ENCODE measurements at places on chromosomes 3 and 15.

- no peak for DNase-seq
Observed at GRCh38 chr3:30941342-30941741, 46.9 kb upstream of the GADL1 start.

DNA sequence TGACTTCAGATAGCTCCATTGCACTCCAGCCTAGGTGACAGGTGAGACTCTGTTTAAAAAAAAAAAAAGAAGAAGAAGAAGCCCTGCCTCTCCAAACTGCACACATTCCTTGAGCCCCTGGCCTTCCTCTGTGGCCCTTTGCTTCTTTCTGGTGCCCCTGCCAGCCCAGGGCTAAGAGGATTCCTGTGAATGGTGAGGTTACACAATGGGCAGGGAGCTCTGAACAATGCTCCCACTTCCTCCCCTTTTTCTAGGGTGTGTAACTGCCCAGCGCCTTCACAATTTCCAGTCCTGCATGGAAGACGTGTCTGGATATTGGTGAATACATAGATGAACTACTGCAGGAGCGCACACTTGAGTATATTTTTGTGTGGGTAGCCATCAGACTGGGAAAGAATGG is 3.6 kb upstream of the AMOTL2 start:
- DNase-seq, result no peak

DNA sequence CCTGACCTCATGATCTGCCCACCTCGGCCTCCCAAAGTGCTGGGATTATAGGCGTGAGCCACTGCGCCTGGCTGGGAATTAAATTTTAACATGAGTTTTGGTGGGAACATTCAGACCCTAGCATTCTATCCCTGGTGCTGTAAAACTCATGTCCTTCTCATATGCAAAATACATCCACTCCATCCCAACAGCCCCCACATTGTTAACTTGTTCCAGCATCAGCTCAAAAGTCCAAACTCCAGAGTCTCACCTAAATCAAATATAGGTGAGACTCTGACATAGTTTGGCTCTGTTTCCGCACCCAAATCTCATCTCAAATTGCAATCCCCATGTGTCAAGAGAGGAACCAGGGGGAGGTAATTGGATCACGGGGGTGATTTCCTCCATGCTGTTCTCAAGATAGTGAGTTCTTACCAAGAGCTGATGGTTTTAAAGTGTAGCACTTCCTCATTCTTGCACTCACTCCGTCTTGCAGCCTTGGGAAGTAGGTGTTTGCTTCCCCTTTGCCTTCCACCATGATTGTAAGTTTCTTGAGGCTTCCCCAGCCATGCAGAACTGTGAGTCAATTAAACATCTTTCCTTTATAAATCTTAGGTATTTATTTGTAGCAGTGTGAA is 96.2 kb upstream of the PLCL2 start:
- DNase-seq, result no peak

- DNase-seq, result peak; percentile 45
Observed at GRCh38 chr15:32844118-32844711, 126.4 kb downstream of the GREM1 start.

DNA sequence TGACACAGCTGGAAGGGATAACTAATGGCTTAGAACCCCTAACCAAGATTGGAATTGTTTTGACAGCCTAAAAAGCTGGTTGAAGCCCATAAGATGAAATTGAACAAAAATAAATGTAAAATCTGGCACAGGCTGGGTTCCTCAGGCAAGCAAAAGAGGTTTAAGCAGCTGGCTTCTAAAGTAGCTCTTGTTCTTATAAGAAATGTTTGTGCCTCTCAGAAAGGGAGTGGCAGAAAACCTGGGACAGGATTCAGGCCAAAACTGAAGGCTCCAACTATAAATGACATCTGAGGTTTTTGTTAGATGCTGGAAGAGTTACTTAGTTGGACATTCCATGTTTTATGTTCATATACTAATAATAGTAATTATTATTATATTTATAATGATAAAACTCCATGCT is 378.3 kb downstream of the CNTN4 start:
- no peak for DNase-seq

GRCh38 chr3:113286524-113286923 is 75.2 kb downstream of the BOC start:
- DNase-seq, result no peak

- no peak for DNase-seq
Observed at GRCh38 chr15:71191296-71191695, 76.0 kb downstream of the THSD4 start.

GRCh38 chr3:80914854-80915253 is 846.6 kb downstream of the GBE1 start:
- no peak for DNase-seq

- no peak for DNase-seq
Observed at GRCh38 chr3:23804441-23805209, 1.1 kb upstream of the UBE2E1 start.

DNA sequence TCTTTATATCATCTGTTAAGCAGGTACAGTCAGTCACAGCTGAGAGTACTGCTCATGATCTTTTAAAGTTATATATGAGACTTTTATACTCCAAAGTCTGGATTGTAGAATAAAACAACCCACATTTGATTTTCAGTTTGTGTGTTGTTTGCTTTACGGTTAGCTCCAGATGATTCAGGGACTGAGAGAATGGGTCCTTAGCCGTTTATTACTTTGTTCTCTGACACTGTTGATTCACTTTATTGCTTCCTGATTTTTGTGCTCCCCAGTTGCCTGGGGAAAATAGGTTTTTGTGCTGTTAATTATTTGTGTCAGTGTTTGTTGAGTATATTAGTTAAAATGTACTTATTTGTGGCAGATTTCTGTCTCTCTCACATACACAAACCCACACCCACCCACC is 8.6 kb upstream of the EBLN2 start:
- no peak for DNase-seq

DNA sequence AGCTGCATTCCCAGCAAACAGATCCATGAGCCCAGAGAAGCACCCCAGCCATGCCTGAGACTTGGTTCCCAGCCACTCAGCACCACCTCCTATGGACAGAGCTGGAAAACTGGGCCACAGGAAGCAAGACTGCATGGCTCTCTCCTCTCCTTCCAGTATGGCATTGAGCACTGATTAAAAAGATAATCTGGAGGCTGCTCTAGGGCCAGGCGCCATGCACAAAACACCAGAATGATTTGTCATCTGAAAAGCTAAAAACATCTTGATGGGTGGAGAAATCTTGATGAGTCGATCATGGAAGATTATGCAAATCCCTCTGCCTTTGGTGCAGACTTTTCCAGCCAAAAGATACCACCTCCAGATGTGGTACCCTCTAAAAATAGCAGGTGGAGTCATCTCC is 62.7 kb upstream of the MRPS22 start:
- no peak for DNase-seq

- DNase-seq, result peak; percentile 47
Observed at GRCh38 chr15:41512940-41513505, 604 bp downstream of the LTK start.

DNA sequence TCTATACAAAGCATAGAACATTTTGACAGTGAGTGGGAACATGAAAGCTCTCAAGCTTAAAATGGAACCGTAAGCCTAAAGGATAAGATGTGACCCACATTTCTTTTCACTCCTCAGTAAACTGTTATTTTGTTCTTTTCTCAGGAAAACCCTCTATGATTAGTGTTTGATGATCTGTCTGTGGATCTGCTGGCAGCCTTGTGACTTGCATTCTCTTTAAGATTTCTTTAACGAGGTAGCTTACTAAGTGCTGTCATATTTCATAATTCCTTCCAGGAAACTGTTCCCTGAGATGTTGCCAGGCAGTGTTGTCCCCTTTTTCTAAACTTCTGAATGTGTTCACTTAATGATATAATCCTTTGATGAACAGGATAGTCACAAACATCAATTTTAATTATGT is 167.6 kb downstream of the PYDC2 start:
- DNase-seq, result no peak

- DNase-seq, result no peak
Observed at GRCh38 chr3:135155228-135155627, 360.2 kb downstream of the EPHB1 start.

DNA sequence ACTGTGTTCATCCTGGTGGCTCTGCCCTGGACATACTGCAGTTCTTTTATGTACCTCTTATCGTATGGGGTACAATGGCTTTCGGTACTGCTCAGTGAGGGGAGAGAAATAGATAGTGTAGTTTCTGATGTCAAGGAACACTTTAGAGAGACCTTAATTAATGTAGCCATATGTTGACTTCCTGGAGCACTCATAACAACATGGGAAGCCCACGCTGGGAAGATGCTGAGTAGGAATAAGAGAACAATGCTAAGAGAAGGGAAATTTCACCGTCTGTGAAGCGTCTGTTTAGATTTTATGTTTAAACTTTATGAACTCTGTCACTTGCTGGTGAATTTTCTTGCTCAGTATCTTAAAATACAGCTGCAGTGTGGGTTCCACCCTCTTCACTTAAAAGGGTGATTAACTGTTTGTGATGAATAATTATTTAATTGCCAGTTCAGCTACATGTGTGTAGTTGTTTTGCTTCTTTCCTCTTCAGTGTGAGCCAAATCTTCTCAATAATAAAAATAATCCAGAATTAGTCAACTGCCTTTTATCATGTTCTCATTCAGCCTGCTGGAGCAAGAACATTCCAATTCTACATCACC is 373.1 kb upstream of the TPRG1 start:
- DNase-seq, result no peak

DNA sequence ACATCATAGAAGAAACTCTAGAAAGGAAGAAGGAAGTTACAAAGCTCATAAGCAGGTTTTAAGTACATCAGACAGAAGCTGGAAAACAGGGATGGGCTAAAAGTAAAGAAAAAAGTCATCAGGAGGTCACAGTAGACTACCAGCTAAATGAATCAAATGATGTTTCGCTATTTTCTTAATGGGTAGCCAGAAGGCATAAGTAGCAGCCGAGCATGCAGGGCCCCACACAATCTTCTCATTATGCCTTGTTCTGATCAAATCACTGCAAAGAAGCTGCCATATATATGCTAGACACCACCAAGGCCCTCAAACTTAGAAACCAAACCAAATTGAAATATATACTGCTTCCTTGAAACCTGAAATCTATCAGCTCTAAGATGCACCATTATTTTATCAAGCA is 349.1 kb downstream of the ULK4 start:
- DNase-seq, result no peak

- DNase-seq, result no peak
Observed at GRCh38 chr3:54168451-54168850, 46.1 kb downstream of the CACNA2D3 start.

Measured in hematopoietic multipotent progenitor cell treated with erythropoietin and hydrocortisone succinate and interleukin-3 and kit ligand, for 8 days (in vitro differentiated cells).